ENCODE measurements at places on chromosomes 3 and 15. TPM values are rescaled to one million over a fixed set of nuclear protein-coding genes. Genes with fewer than 3 reads are reported as not detected.

Gene ATG3
- 113 TPM for total RNA-seq

Gene GBE1
- total RNA-seq: 155 TPM

Gene TIPIN
- total RNA-seq: 17.6 TPM

Gene FRMD4B
- total RNA-seq: 96.7 TPM

Gene AADACL2
- not detected for total RNA-seq

Gene DNASE1L3
- total RNA-seq: 0.07 TPM
